ENCODE measurements at places on chromosomes 11 and 22.

DNA sequence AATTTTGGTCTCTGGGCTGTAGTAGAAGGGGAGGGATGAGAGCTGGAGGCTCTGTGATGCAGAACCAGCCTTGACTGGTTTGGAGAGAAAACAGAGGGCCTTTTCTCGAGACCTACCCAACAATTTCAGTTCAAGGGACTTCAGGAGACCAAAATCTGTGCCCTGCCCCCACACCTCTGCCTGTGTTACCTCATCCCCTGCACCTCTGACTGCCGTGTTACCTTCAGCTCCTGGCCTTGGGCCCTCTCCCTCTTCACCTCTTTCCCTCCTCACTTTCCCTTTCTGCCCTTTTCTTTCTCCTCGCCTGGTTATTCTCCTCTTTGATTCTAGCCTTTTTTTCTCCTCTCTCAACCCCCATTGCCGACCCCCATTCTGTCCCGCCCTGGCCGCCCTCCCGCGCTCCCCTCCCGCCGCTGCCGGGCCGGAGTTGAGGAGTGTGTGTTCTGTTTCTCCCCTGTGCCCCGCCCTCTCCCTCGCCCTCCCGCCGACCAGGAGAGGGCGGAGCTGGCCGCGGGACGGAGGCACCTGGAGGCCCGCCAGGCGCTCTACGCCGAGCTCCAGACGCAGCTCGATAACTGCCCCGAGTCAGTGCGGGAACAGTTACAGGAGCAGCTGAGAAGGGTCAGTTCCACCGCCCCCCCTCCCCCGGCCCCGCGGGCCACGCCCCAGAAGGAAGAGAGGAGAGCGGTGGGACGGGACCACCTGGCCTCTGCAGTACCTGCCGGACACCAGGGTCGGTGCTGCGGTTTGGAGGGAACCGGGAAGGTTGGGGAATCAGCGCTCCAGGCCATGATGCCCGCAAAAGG lies 27.2 kb downstream of the PHLDB1 start:
- no peak for DNase-seq

- no peak for DNase-seq
These were observed 191.0 kb downstream of the MIAT start for GRCh38 chr22:26848244-26848920.

- no peak for DNase-seq
These were observed 15.2 kb upstream of the EI24 start for GRCh38 chr11:125554038-125554437.

- no peak for DNase-seq
These were observed 9.5 kb upstream of the TTC12 start for GRCh38 chr11:113304916-113305315.

DNA sequence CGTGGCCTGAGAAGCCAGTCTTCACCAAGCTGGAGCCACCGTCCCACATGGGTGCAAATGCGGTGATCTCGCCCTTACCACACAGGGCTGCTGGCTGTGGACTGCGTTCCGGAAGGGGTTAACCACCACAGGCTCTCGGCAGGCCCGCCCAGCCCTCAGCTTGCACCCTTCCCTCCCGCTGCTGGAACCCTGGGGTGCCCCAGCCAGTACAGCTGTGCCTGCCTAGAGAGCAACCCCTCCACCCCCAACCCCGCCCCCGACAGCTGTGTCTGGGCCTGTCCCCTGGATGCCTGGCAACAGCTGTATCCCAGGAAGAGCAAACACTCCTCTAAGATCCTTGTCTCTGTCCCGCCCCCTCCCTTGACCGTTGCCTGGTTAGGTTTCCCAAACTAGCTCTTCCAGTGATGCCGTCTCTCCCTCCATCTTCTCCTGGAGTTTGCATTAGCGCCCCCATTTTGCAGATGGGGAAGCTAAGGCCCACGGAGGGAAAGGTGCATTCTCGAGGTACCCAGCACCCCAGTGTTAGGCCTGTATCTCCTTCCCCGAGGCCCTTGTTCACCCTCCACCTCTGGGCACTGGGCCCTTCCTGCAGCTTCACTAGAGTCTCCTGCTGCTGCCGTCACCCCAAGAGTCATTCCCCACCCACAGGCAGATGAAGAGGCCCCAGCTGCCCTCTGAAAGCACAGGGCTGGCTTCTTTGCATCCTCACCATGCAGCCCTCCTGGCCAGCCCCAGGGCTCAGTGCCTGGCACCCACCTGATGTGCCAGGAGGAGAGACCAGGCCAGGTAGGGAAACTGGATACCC lies 12.6 kb upstream of the COX8A start:
- no peak for DNase-seq

DNA sequence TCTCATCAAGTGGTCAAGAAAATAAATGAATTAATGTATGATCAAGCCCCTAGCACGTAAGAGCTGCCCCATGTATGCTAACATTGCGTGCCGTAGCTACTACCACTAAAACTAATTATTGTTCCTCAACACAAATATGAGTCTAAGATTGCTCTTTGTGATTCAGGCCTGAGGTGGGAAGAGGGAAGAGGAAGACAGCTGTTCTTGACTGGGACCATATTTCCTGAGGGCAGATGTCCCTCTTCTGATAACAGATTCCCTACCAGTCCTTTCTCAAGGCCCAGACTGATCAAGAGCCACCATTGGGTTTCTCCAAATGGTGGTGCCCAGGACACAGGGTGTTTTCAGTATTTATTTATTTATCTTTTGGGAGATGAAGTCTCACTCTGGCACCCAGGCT lies 87.2 kb upstream of the CADM1 start:
- no peak for DNase-seq

DNA sequence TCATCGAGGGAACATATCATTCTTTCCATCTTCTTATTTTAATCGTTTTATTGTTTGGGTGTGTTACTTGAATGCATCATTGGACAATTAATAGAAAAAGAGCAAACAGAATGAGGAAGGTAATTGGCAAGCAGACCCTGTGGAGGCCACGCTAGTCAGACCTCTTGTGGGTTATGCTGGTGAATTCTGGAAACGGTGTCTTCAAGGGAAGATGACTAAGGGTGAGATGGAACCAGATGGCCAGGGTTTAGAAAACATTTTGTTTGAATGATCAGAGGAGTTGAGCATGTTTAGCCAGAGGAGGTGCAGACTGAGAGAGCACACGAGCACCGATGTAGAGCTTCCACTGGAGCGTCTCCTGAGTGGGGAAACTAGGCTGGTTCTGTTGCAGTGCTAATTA lies 8.5 kb downstream of the ST14 start:
- no peak for DNase-seq

DNA sequence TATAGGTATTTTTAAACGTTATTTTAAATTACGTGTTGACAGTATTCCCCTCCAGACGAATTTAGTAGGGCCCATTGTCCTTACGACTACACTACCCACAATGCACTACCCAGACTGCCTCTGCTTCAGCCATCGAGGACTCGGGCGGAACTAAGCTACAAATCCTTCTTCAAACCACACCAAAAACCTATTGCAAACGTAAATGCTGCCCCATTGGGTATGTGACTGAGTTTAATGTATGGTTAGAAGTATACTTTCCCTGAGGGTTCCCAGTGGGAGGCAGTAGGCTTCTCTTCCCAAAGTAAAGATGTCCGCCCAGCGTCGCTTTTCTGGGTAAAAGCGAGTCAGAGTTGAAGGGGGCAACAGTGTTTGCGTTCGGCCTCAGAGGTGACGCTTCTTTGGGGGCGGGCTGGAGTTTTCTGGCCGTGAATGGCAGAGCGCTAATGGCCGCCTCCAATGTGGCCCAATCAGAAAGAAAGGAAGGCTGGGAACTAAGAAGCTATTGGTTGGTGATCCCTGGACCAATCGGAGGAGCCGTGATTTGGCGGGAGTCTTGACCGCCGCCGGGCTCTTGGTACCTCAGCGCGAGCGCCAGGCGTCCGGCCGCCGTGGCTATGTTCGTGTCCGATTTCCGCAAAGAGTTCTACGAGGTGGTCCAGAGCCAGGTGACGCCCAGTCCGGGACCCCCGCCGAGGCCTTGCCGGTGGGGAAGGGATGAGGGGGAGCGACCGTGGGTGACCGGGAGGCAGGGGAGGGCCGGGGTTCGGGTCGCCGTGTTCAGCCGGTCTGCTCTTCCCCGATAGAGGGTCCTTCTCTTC lies at the start of gene CDC45:
Gene CDC45, plus strand, starts transcription at position 566 of the 818 bp plus-strand sequence. Its CDS starts 49 bp downstream, at position 615.
- DNase-seq: peak; percentile 86

- no peak for DNase-seq
These were observed 35.0 kb upstream of the MOB2 start for GRCh38 chr11:1521382-1522080.

DNA sequence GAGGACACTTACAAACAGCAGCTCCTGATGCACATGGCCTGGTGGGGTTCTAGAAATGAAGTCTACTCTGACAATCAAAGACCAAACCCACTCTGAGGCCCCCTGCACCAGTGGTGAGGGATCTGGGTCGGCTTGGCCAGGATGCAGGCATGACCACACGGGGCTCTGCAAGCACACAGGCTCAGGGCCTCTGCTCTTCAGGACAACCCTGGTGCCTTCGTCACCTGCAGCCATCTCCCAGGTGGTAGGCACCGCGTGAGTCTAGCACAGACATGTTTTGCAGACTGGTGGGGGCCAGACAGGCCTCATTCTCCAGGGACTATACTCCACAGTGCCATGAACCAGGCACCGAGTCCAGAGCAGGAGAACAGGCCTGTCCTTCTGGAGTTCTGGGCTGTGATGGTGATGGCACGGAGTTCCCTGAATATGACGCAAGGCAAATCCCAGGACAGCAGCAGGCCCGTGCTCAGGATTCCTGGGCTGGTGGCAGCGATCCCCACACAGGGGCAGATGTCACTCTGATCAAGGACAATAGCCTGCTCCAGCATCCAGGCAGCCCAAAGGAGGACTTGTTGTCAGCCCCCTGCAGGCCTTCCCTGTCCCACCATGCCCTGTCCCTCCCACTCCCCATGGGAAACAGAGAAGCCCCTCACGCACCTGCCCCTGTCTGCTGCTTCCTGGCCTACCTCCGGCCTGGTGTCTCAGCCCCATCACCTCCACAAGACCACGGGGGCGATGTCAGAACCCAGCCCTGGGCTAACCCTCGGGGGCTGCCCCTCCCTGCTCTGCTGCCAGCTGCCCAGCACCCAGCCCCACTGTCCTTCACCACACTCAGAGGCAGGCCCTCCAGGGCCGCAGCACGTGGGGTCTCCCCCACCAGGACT lies 36.1 kb downstream of the GNB1L start:
- DNase-seq: no peak

DNA sequence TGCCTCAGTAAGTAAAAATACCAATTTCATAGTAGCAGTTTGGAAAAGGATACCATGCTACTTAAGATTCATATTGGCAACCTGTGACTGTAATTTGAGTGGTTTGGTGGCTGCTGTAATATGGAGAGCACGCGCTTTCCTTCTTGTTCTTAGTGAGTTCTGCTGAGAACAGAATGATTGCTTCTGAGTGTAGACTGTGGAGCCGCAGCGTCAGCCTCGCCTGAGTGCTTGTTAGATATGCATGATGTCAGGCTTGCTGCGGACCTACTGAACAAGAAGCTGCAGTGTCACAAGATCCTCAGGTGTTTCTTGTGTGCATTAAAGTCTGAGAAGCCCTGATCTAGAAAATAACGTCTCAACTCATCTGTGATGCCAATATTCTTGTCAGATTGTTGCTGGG lies 143.2 kb downstream of the ARHGAP42 start:
- no peak for DNase-seq

GRCh38 chr11:41534391-41534790 lies 74.9 kb upstream of the LRRC4C start:
- no peak for DNase-seq

DNA sequence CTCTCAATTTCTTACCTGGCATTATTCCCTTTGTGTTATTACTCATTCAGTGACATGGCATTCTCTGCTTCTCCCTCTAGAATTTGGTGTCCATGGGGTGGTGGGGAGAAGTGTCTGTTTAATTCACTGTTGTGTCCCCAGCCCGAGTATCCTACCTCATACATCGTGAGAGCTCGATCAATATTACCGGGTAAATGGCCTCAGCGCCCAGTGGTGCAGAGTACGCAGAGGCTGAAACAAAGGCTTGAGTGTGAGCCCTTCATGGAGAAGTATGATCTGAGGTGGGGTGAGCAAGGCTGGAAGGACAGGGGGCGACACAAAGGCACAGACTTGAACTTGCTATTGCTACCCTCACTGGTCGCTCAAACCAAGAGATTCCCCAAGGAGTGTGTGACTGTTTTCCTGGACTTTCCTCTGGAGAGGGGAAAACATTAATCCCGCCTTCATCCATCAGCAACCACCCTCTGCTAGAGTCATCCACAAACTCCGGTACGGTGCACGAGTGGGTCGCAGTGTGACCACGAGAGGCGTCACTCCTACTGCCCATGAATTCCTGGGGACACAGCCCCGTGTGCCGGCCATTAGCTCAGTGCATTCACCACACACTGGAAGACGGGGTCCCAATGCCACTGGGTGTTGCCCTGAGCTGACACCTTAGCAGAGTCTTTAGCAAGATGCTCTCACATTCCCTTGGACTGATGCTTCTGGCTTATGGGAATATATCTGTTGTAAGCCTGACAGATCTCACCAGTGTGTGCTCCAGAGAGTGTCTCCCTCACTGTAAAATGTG lies 35.0 kb upstream of the CCND1 start:
- DNase-seq: no peak

GRCh38 chr11:60816590-60817157 lies 25.2 kb upstream of the CCDC86 start:
- DNase-seq: no peak

DNA sequence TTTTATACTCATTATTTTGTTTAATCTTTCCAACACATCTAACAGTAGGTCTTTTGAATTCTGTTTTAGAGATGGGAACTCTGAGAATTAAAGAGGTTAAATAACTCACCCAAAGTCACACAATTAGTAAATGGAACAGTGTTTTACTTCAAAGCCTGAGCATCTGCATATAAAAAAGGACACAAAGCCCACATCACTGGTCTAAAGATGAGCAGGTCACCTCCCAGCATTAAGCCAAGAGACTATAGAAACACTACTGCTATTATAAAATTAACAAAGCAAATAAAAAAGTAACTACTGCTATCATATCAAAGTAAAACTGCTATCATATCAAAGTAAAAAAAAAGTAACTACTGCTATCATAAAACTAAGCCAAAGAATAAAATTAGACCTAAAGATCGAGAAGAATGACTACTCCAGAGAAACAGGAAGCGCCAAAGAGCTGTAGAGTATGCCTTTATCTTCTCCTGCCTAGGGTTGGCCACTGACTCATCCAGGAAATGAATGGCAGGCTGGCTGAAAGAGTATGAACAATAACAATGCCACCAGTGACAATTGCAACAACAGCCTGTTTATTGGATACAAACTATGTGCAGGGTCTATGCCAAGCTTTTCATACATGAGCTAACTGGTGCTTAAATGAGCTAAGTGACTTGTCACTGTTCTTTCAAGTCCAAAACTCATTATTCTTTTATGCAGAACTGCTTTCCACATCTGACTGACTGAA lies 1153.0 kb upstream of the TENM4 start:
- DNase-seq: no peak

- no peak for DNase-seq
These were observed 129.7 kb downstream of the NCAM1 start for GRCh38 chr11:113090716-113091480.

GRCh38 chr11:12787847-12788246 lies 113.6 kb downstream of the TEAD1 start:
- no peak for DNase-seq

Measured in stimulated activated CD4-positive, alpha-beta T cell treated with anti-CD3 and anti-CD28 coated beads, Interleukin-15, amount 100 ng/mL, for 1 hour (primary cell).